T-helper 1 cell (primary cell): ENCODE measurements at places on chromosomes 1 and 21.

GRCh38 chr21:35473496-35473895 lies 424.4 kb upstream of the RUNX1 start:
- no peak for DNase-seq

GRCh38 chr1:166083887-166084286 lies 82.9 kb downstream of the FAM78B start:
- DNase-seq = no peak

DNA sequence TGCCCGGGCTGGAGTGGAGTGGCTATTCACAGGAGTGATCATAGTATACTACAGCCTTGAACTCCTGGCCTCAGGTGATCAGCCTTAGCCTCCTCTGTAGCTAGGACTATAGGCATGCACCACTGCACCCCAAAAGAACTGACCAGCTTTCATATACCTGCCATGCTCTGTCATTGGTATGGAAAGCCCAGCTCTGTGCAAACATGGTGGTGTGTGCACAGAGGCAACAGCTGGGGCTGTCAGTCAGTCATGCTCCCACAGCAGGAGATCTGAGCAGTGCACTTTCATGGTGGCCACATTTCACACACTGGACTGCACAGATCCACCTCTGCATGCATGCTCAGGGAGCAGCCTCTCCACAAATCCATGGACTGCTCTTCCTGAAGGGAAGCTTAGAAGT lies 8.8 kb upstream of the JAK1 start:
- no peak for DNase-seq

- no peak for DNase-seq
Measured at GRCh38 chr1:13945856-13946255, 245.9 kb downstream of the PRDM2 start.

DNA sequence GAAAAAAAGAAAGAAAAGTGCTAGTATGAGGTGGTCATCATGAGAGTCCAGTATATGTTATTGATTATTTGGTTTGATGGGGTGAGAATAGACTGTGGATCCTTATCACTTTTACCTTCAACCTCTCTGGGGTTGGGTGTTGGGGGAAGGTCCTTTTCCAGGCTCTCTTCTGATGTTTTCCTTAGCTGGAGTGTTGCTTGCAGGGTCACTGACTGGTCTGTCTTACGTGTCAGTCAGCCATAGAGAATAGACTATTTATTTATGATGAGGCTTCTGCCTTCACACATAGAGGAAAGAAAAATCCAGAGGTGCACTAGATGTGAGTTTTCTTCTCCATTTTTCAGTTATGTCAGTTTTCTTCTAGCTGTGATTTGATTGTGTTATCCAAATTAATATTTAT lies 36.5 kb downstream of the MAP3K21 start:
- no peak for DNase-seq

DNA sequence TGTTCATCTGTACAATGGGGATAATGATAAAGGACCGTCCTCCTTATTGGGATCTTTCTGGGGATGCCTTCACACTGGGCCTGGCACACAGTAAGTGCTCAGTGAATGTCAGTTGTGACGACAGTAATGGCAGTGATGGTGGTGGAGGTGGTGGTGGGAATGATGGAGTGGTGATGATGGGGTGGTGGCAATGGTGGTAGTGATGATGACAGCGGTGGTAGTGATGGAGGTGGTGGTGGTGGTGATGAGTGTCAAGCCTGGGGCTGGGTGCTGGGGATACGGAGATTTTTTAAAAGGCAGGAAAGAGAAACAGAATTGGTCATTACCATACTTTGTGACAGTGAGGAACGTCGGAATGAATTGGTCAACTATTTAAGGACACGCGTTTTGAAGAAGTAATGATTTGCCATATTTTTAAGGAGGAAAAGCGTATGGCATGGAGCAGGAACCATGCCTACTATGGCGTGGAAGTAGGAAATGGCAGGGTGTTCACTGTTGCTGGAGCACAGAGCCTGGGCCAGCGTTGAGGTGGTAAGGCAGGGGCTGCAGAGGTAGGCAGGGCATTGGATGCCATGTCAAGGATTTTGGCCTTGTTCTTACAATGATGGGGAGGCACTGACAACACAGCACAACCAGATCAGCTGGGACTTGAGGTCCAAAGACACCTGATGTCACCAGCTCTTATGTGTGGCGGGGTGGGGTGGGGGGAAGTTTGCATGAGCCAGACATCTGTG lies 128.7 kb downstream of the ACTL8 start:
- no peak for DNase-seq

DNA sequence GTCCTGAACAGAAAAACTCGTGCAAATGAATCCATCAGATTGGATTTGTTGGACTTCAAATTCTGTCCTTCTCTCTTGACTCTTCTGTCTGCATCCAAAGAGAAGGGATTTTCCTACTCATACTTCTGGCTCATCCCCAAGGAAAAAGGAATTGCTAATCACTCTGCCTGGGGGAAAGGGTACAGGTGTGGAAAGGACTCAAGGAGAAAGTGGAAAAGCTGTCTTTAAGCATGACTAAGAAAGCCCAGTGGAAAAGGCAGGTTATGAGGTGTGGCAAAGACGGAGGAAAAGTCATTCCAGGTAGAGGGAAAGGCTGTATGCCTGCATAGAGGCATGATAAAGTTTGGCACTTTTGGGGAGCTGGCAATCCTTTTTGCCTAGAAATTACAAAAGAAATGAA lies 43.4 kb downstream of the PTGS2 start:
- DNase-seq = no peak

DNA sequence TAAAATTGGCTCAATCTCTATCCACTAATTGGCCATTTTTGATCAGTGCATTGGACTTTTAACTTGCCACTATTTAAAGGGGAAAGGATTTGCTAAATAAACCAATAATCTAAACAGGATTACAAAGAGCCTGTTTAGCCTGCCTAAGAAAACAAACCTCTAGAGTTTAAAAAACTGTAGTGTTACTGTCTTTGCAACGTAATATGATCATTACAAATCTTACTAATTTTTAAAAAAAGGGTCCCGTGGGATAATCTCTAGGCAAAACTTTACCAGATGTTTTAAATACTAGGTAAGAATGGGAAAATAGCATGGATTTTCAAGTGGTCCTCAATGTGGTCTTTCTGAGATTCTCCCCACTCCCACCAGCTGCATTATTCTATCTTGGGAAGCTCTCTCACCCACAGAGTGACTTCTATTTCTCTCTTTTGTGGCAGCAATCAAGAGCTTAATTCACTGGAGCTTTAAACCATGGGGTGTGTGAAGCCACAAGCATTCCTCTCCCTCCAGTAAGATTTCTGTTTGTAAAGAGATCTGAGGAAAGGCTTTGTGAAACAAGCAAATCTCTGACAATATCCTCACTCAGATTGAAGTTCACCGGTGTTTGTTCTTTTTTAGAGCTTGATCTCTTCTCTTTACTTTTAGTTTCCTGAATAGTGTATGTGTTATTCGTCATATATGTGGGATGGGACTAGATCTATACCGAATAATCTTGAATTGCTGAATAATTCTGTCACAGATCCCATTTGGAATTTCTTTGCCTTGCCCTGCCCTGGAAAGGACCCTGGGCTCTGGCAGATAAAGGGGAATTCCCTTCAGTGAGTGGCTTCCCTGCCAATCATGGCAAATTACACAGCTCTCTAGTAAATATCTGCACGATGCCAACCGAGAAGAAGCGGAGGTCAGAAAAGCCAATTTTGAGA lies 132.2 kb downstream of the TLR5 start:
- DNase-seq = no peak

DNA sequence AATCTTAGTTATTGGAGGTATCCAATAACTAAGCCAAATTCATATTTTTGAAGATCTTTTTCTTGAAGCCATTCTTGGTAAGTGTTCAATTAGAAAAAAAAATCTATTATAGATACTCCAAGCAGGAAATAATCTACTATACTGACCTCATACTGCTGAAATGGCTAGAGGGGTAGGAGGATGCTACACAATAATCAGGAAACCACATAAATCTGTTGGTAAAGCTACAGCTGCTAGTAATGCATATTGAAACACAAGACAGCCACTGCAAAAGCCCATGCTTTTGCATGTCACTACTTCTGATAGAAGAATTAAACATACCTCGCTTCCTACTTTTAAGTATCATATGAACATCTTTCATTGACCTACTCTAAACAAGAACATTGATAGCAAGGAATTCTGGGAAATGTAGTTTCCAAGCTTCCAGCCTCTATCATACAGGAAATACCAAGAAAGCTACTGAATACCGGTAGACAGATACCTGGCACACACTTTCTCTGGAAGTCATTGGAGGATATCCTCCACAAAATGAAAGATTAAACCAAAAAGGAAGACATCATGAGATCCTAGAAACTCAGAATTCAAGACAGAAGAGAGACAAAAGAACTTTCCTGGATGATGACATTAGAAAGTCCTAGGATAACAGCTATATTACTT lies 103.0 kb upstream of the VAV3 start:
- no peak for DNase-seq

DNA sequence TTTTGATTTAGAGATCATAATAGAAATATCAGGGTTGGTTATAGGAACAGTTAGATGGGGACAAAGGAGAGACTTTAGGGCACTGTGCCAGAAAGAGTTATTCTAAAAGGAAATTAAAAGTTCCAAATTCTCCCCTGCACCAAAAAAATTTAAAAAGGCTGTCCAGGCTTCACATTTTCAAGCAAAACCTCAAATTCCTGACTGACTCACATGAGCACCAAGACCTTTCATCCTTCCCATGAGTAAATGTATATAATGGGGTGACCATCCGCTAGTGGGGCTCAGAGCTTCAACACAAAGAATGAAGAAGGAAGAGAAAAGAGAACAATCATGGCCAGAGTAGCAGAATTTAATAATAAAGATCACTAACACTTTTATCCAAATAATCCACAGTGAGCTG lies 131.6 kb upstream of the MROH9 start:
- no peak for DNase-seq

DNA sequence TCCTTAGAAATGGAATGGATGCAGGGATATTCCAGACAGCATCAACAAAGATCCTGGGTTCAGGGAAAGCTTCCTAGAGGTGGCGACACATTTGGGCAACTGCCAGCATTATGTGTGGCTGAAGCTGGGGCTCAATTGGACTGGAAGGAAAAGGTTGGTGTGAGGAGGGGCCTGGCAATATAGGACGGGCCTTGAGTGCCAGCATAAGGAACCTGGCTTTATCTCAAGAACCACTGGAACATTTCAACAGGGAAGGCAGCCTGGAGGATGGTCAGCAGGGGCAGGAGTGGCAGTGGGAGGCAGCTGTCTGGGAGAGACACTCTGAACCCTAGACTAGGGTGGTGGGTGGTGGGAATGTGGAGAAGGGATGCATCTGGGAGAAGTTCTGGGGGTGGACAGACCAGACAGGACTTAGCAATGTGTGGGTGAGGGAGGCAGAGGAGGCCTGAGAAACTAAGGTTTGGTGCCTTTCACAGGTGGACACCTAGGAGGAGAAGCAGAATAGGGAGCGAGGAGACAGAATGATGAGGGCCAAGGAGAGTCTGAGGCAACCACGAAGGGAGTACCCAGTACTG lies 3.5 kb downstream of the SH3BGRL3 start:
- DNase-seq = no peak

DNA sequence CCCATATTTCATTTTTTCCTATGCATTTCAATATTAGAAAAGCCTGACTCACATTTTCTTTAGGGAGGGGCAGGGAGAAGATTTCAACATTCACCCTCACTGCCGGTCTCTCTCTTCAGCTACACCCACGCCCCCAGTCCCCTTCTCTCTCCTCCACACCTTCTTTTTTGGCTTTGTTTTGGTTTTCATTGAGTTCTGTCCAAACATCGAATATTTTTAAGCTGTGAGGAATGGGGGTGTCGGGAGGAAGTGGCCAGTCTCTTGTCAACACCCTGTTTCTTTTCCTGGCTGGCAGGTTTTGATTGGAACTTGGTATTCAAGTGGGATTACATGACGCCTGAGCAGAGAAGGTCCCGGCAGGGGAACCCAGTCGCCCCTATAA lies 177.3 kb downstream of the PGBD5 start:
- no peak for DNase-seq

DNA sequence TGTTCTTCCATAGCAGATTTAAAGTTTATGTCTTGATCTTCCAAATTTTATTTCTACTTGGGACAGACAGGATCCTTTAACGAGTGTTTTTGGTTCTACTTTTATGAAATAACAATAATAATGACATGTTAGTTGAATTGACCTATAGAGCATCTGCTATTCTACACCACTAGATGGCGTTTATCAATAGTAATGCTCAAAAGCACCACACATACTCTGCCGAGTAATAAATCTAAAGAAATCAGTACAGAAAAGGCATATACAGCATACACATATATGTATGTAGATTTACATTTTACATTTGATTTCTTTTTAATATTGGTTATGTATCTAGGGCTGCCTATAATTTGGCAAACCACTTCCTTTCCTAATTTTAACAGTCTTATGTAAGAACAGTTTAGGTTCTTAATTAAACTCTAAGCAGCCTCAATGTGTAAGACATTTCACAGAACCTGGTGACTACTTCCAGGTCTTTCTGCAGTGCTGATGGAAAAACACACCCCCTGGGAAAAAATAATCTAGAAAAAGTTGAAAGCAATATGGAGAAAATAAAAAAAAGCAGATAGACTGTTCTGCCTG lies 5.9 kb upstream of the SIPA1L2 start:
- DNase-seq = no peak

DNA sequence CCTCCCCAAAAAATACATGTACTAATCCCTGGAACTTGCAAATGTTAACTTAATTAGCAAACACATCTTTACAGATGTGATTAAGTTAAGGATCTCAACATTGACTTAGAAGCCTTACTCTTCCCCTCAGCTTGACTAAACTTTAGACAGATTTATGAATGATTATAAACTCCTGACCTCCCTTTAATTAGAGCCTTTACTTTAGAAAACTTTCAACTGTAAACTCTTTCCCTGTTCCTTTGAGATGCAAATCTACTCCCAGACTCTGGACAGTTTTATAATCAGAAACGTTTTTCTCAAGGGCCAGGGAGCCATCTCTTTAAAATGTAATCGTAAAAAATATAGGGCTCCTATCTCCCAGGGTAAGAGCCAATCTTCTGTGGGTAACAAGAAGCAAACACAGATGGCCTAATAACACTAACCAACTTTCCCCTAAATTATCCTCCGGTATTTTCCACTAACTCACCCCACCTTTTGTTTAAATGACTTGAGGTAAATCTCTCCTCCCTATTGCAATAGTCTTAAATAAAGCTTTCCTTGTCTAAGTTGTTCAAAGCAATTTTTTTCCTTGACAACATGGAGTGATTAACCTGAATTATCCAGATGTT lies 284.1 kb downstream of the BRINP3 start:
- DNase-seq = no peak

DNA sequence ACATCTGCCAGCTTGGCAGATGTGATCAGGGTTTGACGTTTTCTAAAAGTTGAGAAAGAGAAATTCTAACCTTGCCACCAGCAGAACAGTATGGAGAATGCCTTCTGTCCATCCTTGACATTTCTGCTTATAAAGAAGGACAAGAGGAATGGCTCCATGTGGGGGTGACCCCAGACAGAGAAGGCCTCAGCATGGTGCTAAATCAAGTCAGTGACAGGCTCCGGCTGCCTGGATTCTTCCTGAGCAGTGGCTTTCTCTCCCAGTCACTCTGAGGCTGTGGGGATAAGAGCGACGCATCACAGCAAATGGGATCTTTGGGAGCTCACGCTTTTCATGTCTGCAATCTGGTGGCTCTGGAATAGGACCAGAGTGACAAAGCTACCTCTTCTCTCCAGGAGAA lies 640.2 kb upstream of the CAMK1G start:
- no peak for DNase-seq

GRCh38 chr1:23471473-23472075 lies 12.4 kb downstream of the ASAP3 start:
- DNase-seq = no peak
